ENCODE measurements at places on chromosomes 1 and 21. TPM values are rescaled to one million over a fixed set of nuclear protein-coding genes. Genes with fewer than 3 reads are reported as not detected.

CRYAA gene
- not detected for total RNA-seq

ATP1A4 gene
- total RNA-seq = 0.96 TPM

HMCN1 gene
- 45.4 TPM for total RNA-seq

FABP3 gene
- total RNA-seq = 63.6 TPM

TSPEAR gene
- total RNA-seq = 0.23 TPM

GPATCH4 gene
- total RNA-seq = 22.4 TPM

CADM3 gene
- 1.7 TPM for total RNA-seq

NTNG1 gene
- total RNA-seq = 12.6 TPM

C2CD2 gene
- total RNA-seq = 26.4 TPM

SELL gene
- 12.1 TPM for total RNA-seq

FAF1 gene
- total RNA-seq = 46.4 TPM

TMEM51 gene
- 14.7 TPM for total RNA-seq

SLC19A2 gene
- total RNA-seq = 12.8 TPM

OR14K1 gene
- not detected for total RNA-seq

PIGP gene
- 28.3 TPM for total RNA-seq

TBX15 gene
- 0.64 TPM for total RNA-seq

STIL gene
- total RNA-seq = 1.7 TPM

TMPRSS3 gene
- total RNA-seq = 4.1 TPM

ZYG11B gene
- 30.5 TPM for total RNA-seq

GPR157 gene
- total RNA-seq = 19.0 TPM

WDR26 gene
- 96.1 TPM for total RNA-seq

BLACAT1 gene
- total RNA-seq = 0.84 TPM

COL11A1 gene
- 1.7 TPM for total RNA-seq

TNFSF4 gene
- 0.72 TPM for total RNA-seq

INAVA gene
- total RNA-seq = 9.0 TPM

C1orf185 gene
- total RNA-seq = not detected

LCE2C gene
- not detected for total RNA-seq

TARBP1 gene
- total RNA-seq = 18.3 TPM

RRAGC gene
- total RNA-seq = 32.7 TPM

MCOLN2 gene
- total RNA-seq = 10.1 TPM

WNT3A gene
- 10.1 TPM for total RNA-seq

TIMM17A gene
- total RNA-seq = 33.9 TPM

NPPB gene
- 0.81 TPM for total RNA-seq

FAM43B gene
- 0.20 TPM for total RNA-seq

RXFP4 gene
- not detected for total RNA-seq

SLC44A5 gene
- total RNA-seq = 0.55 TPM

GJA9 gene
- total RNA-seq = not detected

All from upper lobe of right lung (tissue), 1 donor.